ENCODE measurements at places on chromosomes 4 and X. TPM values are rescaled to one million over a fixed set of nuclear protein-coding genes. Genes with fewer than 3 reads are reported as not detected.

Gene RRH
- 0.42 TPM for total RNA-seq

- no peak for DNase-seq
These were observed 714.5 kb downstream of the GRID2 start for GRCh38 chr4:93018243-93018642.

DNA sequence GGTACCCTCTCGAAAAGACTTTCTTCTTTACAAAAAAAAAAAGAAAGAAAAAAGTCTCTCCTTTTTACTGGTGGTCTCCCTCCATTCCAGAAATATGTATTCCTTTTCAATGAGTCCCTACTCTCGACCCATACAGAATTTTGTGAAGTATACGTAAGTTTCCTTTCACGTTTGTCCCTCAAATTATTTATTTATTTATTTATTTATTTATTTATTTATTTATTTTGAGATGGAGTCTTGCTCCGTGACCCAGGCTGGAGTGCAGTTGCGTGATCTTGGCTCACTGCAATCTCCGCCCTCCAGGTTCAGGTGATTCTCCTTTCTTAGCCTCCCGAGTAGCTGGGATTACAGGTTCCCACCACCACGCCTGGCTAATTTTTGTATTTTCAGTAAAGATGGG lies 429.2 kb upstream of the AR start:
- DNase-seq = no peak

DNA sequence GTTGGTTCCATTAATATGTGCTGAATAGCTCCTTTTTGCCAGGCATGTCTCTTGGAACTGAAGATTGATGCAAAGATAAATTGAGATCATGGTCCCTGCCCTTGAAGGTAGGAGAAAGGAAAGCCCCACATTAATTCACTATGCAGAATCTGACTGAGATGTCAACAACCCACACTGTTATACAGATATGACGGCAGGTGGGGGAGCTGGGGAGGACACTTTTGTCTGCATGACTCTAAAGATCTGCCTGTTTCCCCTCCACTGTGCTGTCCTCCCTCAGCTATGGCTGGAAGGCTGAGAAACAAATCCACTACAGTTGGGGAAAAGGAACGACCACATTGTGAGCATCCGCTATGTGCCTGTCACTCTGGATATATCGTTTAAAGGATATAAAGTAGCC lies 36.3 kb upstream of the IGFBP7 start:
- DNase-seq = no peak

GRCh38 chr4:127523369-127523768 lies 109.4 kb upstream of the INTU start:
- DNase-seq = no peak
